ENCODE measurements at places on chromosomes 6 and 20.

DNA sequence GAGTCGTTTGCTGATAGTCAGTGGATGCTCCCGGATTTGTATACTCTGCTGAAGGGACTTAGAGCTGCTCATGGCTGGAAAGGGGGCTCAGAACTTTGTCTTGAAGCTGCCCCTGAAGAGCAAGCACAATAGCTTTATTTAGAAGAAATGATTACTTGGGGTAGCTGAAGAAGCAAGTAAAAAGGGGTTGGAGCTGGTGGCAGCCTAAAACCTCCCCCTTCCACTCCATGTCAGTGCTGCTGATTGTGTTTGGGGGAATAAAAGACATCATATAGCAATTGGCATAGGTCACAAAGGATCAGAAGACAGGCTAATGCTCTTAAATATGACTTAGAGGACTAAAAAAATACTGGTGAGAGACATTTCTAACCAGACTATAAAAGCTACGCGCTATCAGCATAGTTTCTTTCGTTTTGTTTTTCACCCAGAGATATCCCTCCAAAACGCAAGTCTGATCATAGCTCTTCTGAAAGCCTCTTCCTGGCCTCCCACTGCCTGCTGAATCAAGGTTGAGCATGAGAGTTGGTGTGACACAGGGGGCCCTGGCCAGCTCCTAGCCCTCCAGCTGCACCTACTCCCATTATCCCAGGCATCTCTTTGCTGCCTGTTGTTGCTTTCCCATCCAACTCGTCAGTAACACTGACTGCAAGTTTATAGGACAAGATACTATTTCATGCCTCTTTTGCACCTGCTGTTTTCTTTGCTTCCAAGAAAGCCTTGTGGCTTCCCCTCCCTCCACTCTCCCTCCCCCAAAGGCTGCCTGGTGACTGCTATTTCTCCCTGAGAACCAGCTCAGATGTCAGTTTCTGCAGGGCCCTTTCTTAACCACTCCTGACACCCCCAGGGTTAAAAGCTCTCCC is 33.9 kb upstream of the SGK1 start:
- no peak for DNase-seq

GRCh38 chr6:74658391-74658790 is 547.5 kb downstream of the COL12A1 start:
- DNase-seq: no peak

DNA sequence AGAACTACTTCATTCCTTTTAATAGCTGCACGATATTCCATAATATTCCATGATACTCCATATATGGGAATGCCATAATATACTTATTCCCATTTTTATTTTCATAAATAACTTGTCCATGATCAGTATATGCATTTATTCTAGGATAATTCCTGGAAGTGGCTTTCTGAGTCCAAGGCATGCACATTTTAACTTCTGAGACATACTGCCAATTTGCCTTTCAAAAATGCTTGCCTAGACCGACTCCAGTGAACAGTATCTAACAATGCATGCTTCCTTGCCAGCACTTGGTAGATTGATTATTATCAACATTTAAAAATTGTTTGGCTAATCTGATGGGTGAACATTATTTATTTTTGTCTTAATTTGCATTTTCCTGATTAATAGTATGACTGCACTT is 54.0 kb downstream of the SPTLC3 start:
- no peak for DNase-seq

- no peak for DNase-seq
These were observed 622.3 kb downstream of the PTPRT start for GRCh38 chr20:42567409-42567808.

- no peak for DNase-seq
These were observed 445.1 kb upstream of the JAG1 start for GRCh38 chr20:11118802-11119380.

- no peak for DNase-seq
These were observed 20.5 kb downstream of the NCOA7 start for GRCh38 chr6:125811259-125811658.
